ENCODE measurements at places on chromosomes 11 and 22. TPM values are rescaled to one million over a fixed set of nuclear protein-coding genes. Genes with fewer than 3 reads are reported as not detected.

OR52N4 gene
- not detected for total RNA-seq

C22orf23 gene
- total RNA-seq, result 6.9 TPM

MS4A2 gene
- total RNA-seq, result 2.3 TPM

SCGB1C1 gene
- not detected for total RNA-seq

- no peak overlapping the region for H3K27ac ChIP-seq
- peaks cover 43% of the 10 kb centered on the region for H3K4me1 ChIP-seq
- peaks cover 23% of the 10 kb centered on the region for H3K36me3 ChIP-seq
- no peaks in the 10 kb centered on the region for H3K27me3 ChIP-seq
- no peak for DNase-seq
Observed at GRCh38 chr22:46789992-46790391, 27.5 kb downstream of the TBC1D22A start.

GRCh38 chr11:57161351-57161750, 20.4 kb upstream of the LRRC55 start:
- H3K36me3 ChIP-seq, result no peaks in the 10 kb centered on the region
- no peaks in the 10 kb centered on the region for H3K27me3 ChIP-seq
- no peaks in the 10 kb centered on the region for H3K4me1 ChIP-seq
- H3K4me3 ChIP-seq, result no peak overlapping the region
- DNase-seq, result no peak
- H3K27ac ChIP-seq, result no peak overlapping the region

DNA sequence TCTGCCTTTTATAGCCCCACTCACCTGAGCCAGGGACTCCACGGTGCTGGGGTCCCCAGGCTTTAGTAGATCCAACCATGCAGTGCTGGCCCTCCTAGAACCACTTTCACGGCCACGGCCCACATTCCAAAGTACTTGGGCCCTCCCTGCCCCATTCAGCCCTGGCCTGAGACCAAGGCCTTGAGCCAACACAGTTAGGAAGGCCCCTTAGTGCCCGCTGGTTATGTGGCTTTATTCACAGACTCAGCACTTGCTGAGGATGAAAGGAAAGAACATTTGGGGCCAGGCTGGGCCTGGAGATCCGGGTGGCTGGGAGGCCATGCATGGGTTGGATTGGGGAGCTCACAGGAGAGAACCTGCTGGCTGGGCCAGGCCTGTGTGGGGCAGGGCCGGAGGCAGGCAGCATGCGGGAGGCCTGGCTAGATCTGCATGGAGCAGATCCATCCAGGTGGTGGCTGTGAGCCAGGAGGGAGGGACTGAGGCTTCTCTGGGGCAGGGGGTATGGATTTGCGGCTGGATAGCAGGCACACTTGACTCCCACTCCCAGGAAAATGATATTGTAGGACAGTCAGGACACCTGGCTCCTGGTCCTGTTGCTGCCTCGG, 12.6 kb downstream of the CHRM1 start:
- H3K4me1 ChIP-seq, result peaks cover 28% of the 10 kb centered on the region
- peak overlapping the region; percentile 81 for H3K27ac ChIP-seq
- no peak overlapping the region for H3K4me3 ChIP-seq
- DNase-seq, result peak; percentile 54
- no peaks in the 10 kb centered on the region for H3K36me3 ChIP-seq

- no peaks in the 10 kb centered on the region for H3K27me3 ChIP-seq
- no peaks in the 10 kb centered on the region for H3K36me3 ChIP-seq
- H3K27ac ChIP-seq, result peak overlapping the region; percentile 1
- H3K4me1 ChIP-seq, result peaks cover 86% of the 10 kb centered on the region
- peak; percentile 37 for DNase-seq
Observed at GRCh38 chr11:86047275-86047991, 21.5 kb downstream of the PICALM start.

DNA sequence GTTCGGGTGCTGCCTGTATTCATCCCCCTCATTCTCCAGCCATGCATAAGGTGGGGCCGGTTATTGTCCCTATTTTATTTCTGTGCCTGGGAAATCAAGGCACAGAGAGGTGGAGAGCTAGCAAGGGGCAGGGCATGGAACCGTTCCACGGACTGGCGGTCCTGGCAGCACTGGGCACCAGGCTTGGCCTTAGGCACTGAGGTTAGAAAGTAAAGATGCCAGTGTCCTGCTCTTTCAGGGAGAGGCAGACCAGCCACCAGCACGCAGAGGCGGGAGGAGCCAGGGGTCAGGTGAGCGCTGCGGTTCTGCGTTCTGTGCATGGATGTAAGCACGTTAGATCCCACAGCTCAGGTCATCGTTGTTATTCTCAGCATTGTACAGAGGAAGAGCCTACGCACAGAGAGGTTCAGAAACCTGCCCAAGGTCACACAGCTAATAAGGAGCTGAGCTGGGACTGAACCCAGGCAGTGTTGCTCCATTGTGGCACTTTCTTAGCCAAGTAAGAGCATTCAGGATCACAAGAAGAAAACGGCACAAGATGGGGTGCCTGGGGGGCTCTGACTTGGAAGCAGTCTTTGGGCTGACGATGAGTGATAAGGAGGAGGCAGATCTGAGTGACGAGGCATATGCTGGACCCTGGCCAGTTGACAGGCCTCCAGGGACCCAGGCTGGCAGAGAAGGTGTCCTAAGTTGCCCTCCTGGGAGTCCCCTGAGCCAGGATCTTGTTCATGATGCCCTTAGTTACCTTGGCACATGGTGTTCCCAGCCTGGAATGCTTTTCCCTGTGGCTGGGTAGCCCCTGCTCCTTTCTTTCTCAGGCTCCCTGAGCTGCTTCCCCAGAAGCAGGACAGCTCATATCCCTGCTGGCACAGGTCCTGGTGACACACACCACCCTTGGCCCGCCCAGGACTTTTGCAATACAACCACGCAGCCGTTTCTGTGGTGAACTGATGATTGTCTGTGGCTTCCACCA, 41.1 kb downstream of the OSBPL5 start:
- H3K27me3 ChIP-seq, result no peaks in the 10 kb centered on the region
- peaks cover 17% of the 10 kb centered on the region for H3K4me1 ChIP-seq
- H3K4me3 ChIP-seq, result no peak overlapping the region
- peak overlapping the region; percentile 65 for H3K27ac ChIP-seq
- peak; percentile 79 for DNase-seq
- H3K36me3 ChIP-seq, result peaks cover 51% of the 10 kb centered on the region

DNA sequence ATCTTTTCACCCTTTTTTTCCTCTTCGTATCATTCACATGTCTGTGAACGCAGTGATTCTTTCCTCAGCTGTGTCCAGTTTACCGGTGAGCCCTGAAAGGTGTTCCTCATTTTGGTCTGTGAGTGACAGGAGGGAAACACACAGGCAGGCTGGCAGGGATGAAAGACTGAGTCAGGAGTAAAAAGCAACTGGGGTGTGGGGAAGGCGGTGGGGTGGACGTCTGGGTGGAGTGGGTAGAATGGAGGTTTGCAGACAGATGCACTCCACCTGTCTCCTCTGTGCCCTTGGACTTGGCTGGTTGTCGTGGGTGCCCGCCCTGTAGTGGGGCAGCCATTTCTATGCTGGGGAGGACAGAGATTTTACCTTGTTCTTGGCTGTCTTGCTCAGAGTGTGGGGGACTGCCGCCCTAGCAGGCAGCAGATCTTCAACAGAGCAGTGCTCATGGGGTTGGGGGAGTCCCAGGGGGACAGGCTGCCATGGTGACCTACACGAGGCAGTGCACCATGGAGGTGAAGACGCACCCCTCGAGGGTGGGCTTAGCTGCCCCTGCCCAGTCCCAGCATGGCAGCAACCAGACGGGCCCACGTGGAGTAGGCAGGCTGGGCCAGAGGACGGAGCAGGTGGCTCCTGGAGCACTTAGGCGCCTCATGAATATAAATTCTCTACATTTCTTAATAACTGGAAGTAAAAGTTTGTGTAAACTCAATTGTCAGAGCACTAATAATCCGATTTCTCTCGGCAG, 603.7 kb downstream of the TBC1D22A start:
- no peak overlapping the region for H3K27ac ChIP-seq
- H3K4me1 ChIP-seq, result no peaks in the 10 kb centered on the region
- H3K4me3 ChIP-seq, result no peak overlapping the region
- H3K36me3 ChIP-seq, result no peaks in the 10 kb centered on the region
- DNase-seq, result peak; percentile 42
- no peaks in the 10 kb centered on the region for H3K27me3 ChIP-seq

- H3K4me1 ChIP-seq, result no peaks in the 10 kb centered on the region
- no peaks in the 10 kb centered on the region for H3K36me3 ChIP-seq
- H3K27me3 ChIP-seq, result no peaks in the 10 kb centered on the region
- no peak overlapping the region for H3K27ac ChIP-seq
Observed at GRCh38 chr11:128417607-128418324, 169.6 kb downstream of the ETS1 start.

DNA sequence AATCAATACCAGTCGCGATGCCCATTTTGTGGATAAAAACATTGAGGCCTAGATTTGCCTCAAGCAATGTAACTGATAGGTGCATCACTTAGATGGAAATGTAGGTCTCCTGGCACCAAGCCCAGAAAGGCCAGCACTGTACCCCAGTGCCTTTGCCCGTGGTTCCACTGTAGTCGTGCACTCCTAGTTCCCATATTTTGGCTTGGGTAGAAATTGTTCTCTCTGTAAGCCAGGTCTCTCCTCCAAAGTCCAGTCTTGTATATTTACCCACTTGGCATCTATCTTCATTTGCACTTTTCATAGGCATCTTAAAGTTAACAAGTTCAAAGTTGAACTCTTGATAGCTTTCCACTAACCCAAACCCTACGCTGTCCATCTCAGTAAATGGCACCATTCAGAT, 41.6 kb upstream of the DMC1 start:
- no peak overlapping the region for H3K27ac ChIP-seq
- H3K36me3 ChIP-seq, result no peaks in the 10 kb centered on the region
- no peaks in the 10 kb centered on the region for H3K4me1 ChIP-seq
- H3K4me3 ChIP-seq, result no peak overlapping the region
- no peaks in the 10 kb centered on the region for H3K27me3 ChIP-seq

- no peak overlapping the region for H3K27ac ChIP-seq
- H3K4me3 ChIP-seq, result no peak overlapping the region
- no peak for DNase-seq
- H3K4me1 ChIP-seq, result no peaks in the 10 kb centered on the region
Observed at GRCh38 chr11:123268156-123268555, 73.1 kb upstream of the CLMP start.

- H3K27ac ChIP-seq, result no peak overlapping the region
- no peaks in the 10 kb centered on the region for H3K36me3 ChIP-seq
- no peaks in the 10 kb centered on the region for H3K4me1 ChIP-seq
- no peaks in the 10 kb centered on the region for H3K27me3 ChIP-seq
Observed at GRCh38 chr11:79860336-79860735, 419.5 kb upstream of the TENM4 start.

GRCh38 chr22:36520423-36520822, 8.5 kb downstream of the EIF3D start:
- peaks cover 77% of the 10 kb centered on the region for H3K36me3 ChIP-seq
- H3K4me3 ChIP-seq, result no peak overlapping the region
- no peak overlapping the region for H3K27ac ChIP-seq
- no peaks in the 10 kb centered on the region for H3K4me1 ChIP-seq
- H3K27me3 ChIP-seq, result no peaks in the 10 kb centered on the region
- DNase-seq, result no peak

GRCh38 chr11:19988598-19988997, 171.7 kb downstream of the DBX1 start:
- no peaks in the 10 kb centered on the region for H3K4me1 ChIP-seq
- H3K36me3 ChIP-seq, result no peaks in the 10 kb centered on the region
- H3K27me3 ChIP-seq, result no peaks in the 10 kb centered on the region
- no peak overlapping the region for H3K4me3 ChIP-seq

DNA sequence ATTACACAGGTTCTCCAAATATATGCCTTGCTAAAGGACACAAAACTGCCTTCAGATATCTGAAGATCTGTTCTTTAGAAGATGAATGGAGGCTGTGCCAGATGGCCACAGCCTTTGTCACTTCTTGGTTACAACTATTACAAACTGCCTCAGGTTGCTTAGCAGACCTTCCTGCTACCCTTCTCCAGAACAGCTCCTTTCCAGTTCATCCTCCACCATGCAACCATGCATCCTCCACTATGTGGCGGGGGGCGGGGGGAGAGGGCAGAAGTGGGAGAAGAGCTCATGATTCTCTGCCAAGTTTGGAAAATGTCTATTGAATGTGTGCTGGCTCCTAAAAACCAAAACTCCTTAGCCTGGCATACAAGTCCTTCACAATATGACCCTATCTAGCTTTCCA, 267.5 kb downstream of the TTC28 start:
- no peaks in the 10 kb centered on the region for H3K27me3 ChIP-seq
- H3K27ac ChIP-seq, result no peak overlapping the region
- peaks cover 6% of the 10 kb centered on the region for H3K4me1 ChIP-seq
- DNase-seq, result no peak
- H3K4me3 ChIP-seq, result no peak overlapping the region
- H3K36me3 ChIP-seq, result no peaks in the 10 kb centered on the region

All from upper lobe of left lung (tissue), 6 donors.